ENCODE measurements at places on chromosomes 5 and 9. TPM values are rescaled to one million over a fixed set of nuclear protein-coding genes. Genes with fewer than 3 reads are reported as not detected.

GRCh38 chr5:180213256-180213600 lies 4.2 kb upstream of the RASGEF1C start:
- no peak for DNase-seq

DNA sequence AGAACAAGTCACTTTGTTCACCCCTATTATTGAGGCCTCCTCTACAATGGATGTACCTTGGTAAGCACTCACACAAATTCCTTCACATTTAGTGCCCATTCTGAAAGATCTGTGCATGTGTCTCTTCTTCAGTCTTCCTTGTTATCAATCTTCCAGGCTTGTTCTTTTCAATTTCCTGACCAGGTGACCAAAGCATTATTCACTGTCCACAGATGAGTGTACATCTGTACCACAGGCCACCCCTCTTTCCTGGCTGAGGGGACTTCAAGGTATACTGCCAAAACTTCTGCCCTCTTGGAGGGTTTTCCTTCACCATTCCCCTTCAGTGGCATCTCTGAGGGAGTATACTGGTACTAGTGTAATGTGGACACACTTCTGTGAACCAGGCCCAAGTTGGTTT lies 25.5 kb upstream of the STOM start:
- DNase-seq = no peak

DNA sequence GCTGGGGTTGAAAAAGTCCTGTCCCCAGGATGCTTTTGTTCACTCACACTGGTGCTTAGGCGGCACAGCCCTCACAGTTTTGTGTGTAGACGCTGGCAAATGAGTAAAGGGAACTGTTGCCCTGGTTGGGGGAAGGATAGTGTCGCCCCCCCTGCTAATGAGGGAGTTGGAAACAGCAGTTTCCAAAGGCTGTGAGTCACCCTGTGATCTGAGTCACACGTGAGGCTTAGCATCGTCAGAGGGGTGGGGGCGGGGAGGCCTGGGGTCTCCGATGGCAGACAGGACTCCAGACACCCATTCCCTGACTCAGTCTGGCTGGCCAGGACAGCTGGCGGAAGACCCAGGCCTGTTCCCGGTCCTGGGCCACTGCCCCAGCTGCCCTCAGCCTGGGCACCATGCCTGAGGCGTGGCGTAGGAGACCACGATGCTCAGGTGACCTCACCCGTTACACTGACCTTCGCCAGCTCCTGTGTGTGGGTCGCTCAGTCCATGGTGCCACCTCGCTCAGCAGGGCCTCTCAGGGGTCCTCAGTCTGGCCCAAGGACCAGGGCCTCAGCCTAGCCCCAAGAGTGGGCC lies 2.9 kb downstream of the DNAJB5 start:
- DNase-seq = no peak

DNA sequence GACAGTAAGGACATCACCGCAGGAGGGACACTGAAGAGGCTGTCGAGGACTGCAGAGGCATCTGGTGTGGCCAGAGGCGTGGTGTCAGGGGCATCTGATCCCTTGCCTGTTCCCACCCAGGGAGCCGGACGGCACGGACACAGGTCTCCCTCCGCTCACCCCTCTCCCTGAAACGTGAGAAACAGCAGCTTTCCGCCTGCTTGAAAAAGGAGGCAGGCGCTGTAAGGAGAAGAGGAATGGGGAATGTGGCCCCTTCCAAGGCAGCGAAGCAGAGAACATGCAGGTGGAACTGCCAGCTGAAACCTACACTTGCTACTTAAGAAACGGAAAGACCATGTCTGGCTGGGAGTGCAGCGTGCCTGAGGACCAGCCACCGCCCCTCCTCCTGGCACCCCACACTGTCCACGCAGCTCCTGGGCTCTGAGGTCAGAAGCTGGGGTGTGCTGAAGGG lies 176.2 kb downstream of the GAPVD1 start:
- no peak for DNase-seq

The FTMT gene
- total RNA-seq = not detected

DNA sequence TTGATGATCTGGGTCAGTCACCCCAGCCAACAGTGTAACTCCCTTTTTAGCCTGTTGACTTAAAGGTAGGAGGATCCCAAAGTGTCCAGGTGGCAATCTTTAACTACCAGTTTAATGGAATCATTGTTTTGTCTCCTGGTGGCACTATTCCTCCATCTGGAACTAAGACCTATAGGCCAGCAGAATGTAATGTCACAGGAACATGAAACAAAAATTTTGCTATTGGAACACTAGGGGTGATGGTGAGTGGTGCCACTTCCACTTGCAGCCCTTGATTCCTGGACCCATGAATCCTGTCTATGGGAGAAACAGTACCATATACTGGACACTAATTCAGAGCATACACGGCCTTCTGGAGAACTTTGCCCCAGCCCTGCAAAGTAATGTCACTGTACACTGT lies 219.5 kb upstream of the RASA1 start:
- DNase-seq = no peak

The KCTD16 gene
- total RNA-seq = 0.34 TPM

DNA sequence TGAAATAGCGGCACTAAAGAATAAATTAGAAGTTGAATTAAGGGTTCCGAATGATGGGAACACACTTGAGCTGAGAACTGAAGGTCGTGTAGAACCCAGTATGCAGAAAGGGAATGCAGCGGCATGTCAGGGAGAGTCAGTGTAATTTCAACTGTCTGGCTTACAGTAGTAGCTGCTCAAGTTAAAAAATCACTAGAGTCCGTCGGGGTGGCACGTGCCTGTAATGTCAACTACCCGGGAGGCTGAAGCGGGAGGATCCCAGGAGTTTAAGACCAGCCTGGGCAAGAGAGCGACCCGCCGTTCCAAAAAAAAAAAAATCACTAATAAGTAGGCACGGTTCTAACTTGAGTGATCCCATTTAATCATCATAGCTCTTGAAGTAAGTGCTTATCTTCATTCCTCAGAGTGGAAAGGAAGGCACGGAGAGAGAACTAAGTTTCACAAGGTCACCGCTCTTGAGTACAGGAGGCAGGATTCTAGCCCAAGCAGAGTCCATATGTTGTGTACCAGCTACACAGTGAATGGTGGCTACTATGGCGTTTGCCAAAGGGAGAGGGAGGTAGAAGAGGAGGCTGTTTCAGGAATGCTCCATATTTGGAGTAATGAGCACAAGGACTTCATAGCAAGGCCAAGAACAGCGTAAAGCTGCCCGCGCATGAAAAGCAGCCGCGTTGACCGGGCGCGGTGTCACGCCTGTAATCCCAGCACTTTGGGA lies 831 bp downstream of the RMRP start:
- no peak for DNase-seq

DNA sequence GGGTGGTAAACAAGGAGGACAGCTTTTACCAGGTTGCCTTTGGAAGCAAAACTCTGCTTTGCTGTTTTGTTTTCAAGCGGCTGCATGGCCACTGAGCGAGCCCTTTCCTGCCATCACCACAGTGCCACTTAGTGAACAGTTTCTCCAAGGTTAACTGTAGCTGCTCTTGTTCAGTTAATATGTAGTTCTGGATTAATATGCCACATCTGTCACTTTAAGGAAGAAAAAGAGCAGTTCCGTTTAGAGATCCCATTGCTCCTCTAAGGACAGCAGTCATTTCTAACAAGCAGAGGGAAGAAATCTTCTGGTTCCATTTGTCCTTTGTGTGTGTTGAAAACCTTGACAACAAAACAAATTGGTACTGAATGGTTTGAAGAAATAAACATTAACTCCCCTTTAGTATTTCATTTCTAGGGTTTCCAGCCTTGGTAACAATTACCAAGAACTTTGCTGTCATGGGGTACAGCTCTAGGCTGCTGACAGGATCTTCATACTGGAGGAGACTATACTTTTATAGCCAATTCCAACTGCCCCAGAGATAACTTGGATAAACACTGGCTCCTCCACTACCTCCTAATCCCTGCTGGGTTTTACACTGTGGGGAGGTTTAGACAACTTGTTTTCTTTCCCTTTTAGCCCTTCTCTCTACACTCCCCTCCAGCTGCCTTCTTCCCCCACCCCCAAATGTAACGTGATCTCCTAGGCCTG lies 10.3 kb upstream of the ABL1 start:
- DNase-seq = no peak

The FCN2 gene
- total RNA-seq = not detected

DNA sequence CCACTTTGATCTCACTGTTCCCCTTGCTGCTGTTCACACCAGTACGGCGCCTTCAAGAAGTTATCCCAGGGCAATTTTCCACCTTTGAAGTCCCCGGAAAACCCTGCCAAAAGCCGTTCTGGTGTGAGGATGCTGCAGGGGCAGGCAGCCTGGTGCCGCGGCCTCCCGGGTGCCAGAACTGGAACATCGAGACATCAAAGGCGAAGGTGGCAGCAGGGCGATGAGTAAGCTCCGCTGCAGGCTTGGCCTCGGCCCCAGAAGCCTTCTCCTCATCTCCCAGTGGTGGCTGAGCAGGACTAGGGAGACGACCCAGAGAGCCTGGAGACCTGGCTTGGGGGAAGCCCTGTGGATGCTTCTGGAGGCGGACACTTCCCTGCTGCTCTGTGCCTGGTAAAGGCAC lies 115.3 kb upstream of the MSX2 start:
- no peak for DNase-seq

The QRFP gene
- not detected for total RNA-seq

All from WTC11 (cell line).